Activated T-cell treated with anti-CD3 and anti-CD28 coated beads for 48 hours (primary cell): ENCODE measurements at places on chromosomes 13 and 19.

GRCh38 chr13:27624071-27624470 lies 2.4 kb downstream of the POLR1D start:
- DNase-seq: no peak

DNA sequence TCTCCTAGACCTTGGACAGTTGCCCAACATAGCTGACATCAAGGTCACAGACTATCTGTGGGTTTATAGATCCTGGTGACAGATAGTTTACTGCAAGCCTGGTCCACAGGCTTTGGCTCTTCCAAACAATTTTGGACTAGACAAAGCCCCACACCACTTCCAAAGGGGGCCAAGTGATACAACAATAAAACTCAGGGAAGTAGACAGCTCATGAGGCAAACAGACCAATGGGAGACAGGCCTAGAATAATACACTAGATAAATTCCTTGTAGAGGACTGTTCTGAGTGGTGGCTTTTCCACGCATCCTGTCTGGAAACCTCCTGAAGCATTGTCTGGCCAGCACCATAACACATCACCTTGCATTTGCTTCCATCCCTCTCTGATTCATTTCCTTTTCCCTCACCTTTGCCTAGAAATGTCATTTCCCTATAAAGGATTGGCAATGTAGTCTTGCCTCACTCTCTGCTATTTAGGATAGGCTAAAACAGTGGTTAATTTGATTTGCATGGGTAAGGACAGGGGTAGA lies 284.2 kb downstream of the POU4F1 start:
- no peak for DNase-seq

GRCh38 chr19:57512845-57513244 lies 13.1 kb downstream of the ZNF773 start:
- no peak for DNase-seq

- DNase-seq: peak; percentile 19
Observed at GRCh38 chr13:99617474-99618255, 116.4 kb downstream of the TM9SF2 start.

DNA sequence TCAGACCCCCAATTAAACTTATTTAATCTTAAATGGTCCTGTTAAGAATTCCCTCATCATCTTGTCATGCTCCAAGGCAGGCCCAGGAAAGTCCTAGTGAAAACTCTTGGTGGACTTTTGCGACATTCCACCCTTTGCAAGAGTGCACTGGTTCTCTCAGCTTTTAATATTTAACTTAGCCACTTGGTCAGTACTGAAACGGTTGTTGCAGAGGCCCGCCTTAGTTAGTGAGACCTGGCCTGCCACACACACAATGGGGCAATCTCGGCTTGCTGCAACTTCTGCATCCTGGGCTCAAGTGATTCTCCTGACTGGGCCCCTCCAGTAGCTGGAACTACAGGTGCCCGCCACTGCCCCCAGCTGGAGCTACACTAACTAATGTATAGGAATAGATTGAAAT lies 1366.0 kb downstream of the UQCRFS1 start:
- DNase-seq: no peak

- DNase-seq: no peak
Observed at GRCh38 chr13:79742923-79743322, 262.0 kb downstream of the NDFIP2 start.

DNA sequence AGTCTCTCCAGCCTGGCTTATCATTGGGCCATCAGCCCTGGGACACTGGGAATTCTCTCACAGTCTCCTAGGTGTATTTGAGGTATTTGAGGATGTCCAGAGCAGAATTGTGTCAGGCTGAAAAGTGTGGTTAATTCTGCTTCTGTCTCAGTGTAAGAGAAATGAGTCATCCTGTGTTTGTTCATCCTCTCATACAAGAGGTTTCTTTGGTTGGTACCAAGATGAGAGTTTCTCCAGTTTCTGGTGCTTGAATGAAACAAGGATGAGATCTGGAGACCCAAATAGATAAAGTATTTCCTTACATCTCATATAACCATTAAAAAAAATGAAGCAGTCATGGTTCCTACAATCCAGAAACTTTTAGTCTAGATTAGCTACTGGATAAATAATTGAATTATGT lies 7.7 kb downstream of the ZNF253 start:
- no peak for DNase-seq
